Mesendoderm (in vitro differentiated cells): ENCODE measurements at places on chromosomes 1 and 21.

- no peak for DNase-seq
These were observed 28.6 kb upstream of the MAP10 start for GRCh38 chr1:232776526-232777106.

GRCh38 chr21:37350472-37350871 is 16.1 kb upstream of the DYRK1A start:
- no peak for DNase-seq

GRCh38 chr1:157311730-157312081 is 173.5 kb upstream of the ETV3 start:
- DNase-seq = no peak

DNA sequence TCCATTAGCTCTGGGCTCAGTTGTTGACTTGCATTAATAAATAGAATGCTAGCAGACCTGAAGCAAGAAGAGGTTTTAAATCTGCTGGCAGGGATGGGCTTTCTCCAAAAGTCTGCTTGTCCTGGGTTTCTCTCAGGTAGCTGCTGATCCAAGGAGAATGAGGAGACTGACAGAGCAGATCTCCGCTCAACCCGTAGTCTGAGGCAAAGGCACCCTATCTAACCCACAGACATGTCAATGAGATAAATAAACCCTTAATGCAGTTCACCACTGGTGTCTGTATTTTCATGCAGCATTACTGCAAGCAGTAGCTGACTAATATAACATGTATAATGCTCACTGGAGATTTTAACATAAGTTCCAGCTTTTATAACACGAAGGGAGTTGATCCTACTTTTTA is 44.1 kb upstream of the RGS21 start:
- no peak for DNase-seq
